ENCODE measurements at places on chromosomes 11 and 22. TPM values are rescaled to one million over a fixed set of nuclear protein-coding genes. Genes with fewer than 3 reads are reported as not detected.
A peak's percentile ranks its signal among the peaks of the same experiment; 100 is the strongest.

Gene HPS5
- total RNA-seq: 13.5 TPM

Gene KRTAP5-1
- total RNA-seq: not detected

Gene CUL5
- total RNA-seq: 36.8 TPM

Gene CHADL
- 5.4 TPM for total RNA-seq

Gene LMO2
- total RNA-seq: 26.8 TPM

Gene IL10RA
- total RNA-seq: 29.3 TPM

Gene VSIG10L2
- not detected for total RNA-seq

Gene TMEM191C
- 2.8 TPM for total RNA-seq

Gene OR4A16
- total RNA-seq: not detected

Gene OR52I2
- not detected for total RNA-seq

DNA sequence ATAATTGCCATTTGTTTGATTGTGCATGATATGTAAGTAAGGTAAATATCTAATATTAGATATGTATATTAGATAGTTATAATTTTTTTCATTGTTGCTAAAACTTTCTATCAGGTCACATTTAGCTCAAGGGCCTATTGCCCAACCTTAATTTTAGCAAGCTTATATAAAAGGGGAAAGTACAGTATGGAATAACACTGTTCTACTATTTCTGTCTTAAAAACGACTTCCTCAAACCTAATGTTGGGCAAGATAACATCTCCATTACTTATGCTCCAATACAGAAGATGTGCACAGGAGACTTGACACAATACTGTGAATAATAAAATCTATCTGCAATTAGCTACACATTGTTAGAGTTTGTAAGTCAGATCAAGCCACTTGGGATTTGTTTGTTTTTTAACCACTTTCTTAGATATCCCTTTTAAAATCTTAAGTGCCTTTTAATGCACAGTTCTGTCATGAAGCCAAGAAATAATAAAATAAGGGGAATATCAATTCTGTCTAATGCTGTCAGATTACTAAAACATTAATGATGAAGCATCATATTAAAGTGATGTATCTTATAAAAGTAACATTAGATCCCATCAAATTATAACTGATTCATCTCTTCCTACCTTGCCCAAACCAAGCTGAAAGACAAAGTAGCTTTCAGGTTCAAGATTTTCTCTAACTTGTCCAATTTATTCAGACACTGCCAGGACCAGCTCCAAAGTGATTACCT lies 98.1 kb downstream of the SIK3 start:
- DNase-seq: no peak

- no peak for DNase-seq
Observed at GRCh38 chr22:21970037-21970799, 12.4 kb downstream of the TOP3B start.

DNA sequence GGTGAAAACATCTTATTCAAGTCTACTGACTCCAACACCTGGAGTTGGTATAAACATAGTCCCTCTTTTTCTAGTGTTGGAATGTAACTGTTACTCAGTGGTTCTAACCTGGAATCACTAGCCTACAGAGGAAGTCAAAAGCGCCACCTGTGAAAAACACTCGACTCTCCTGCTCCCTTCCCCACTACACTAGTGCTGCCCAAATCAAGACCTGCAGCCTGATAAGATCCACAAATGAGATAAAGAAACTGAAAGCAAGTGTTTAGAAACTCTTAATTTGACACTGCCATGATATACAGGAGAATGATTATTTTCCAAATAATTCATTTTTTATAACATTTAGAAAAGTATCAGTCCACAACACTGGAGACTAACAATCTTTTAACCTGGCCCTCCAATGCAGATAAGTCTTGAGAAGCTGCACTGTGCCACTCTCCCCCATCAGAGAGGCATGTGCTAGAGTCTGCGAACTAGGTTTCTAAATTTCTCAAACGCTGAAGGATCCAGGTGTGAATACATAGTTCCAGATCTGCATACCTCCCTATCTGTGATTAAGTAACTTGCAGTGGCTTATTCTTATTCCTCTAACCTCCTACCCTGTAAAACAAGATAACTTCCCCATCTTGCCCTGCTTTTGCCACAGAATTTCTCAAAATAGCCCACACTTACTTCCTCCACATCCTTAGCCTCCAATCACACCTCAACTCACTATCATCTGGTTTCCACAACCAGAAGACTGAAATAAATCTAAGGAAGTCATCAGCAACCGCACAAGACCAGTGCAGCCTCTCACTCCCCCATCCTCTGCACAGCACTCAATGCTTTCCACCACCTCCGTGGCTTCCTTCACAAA lies 88.1 kb downstream of the RRAS2 start:
- DNase-seq: no peak

GRCh38 chr11:122777343-122777742 lies 61.0 kb upstream of the CRTAM start:
- DNase-seq: no peak

DNA sequence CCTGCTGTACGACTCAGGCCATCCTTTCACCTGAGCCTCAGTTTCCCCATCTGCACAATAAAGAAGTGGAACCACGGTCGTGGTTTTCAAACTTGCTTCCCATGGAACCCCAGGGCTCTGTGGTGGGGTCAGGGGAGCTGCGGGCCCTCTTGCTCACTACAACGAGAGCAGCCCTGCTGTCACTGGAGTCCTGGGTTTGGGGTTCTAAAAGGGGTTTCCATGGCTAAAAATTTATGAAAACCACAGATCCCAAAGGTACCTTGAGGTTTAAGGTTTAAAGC lies 45.4 kb upstream of the CARS1 start:
- no peak for DNase-seq

DNA sequence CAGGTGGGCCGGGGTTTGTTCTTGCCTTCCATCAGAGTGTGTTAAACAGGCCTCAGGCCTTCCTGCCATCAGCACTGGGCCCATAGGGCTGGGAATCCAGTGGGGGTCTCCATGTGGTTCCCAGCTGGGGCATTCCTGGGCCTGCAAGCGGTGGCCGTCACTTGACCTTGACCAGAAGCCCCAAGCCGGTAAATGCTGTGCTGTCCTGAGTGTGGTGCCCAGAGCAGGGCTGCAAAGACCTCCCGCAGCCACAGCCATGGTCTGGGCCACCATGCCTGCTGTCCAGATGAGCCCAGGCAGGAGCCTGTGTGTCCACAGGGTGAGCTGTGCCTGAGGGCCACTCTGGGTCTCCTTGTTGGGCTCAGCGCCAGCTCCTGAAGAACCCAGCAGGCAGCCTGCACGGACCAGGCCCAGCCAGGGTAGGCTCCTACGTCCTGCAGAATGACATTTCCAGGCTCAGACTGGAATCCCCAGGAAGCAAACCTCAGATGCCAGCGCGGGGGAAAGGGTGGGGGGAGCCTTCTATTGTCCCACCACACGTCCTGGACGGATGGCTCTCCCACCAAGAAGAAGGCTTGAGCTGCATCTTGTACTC lies 117.3 kb downstream of the KCNQ1OT1 start:
- no peak for DNase-seq

- no peak for DNase-seq
Observed at GRCh38 chr11:59857439-59858434, 8.6 kb downstream of the TCN1 start.

- DNase-seq: no peak
Observed at GRCh38 chr22:46641811-46642266, 21.7 kb downstream of the GRAMD4 start.

GRCh38 chr11:95296165-95296564 lies 65.2 kb upstream of the SESN3 start:
- DNase-seq: no peak

DNA sequence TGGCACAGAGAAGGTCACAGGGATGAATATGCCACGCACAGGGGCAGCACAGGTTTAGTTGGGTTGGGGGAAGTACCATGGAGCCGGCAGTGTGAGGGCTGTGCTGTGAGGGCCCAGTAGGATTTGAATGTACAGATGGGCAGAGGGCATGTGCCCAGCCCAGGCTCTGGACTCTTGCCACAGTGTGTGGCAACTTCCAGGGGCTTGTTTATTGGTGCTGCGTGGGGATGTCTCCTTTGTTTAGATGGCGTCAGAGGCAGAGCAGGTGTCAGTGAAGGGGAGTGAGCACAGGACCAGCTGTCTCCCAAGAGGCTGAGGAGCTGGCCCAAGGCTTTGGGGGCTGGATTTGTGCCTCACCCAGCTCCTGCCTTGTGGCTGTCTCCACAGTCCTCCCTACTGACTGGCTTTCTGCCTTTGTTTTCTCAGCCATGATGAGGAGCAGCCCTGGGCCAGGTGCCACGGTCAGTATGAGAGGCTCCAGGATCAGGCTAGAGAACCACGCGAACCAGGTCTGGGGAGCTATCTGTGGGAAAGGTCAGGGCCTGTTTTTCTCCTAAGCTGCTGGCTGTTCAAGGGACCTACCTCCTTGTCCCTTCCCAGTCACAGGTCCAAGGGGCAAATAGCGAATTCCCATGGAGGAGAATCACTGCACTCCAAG lies 21.9 kb downstream of the SUN2 start:
- DNase-seq: peak; percentile 72

DNA sequence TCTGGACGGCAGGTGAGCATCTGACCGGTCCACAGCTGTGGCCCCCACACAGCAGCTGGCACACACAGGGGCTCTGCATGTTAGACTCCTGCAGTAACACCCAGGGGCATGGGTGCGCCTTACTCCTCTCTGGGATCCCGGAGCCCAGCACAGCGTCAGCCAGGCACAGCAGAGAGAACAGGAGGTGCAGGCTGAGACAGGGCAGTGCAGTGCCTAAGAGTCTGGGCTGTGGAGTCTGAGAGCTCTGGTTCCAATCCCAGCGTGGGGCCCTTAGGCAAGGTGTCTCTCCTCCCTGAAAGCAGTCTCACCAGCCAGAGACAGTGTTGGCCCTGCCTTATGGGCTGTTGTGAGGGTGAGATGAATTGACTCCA lies 2.3 kb downstream of the NUDT8 start:
- no peak for DNase-seq

GRCh38 chr11:128343870-128344269 lies 243.5 kb downstream of the ETS1 start:
- DNase-seq: no peak

GRCh38 chr11:75507571-75507970 lies 18.2 kb downstream of the GDPD5 start:
- no peak for DNase-seq
